Aorta (tissue), 5 donors: ENCODE measurements at places on chromosomes 2 and 18.

DNA sequence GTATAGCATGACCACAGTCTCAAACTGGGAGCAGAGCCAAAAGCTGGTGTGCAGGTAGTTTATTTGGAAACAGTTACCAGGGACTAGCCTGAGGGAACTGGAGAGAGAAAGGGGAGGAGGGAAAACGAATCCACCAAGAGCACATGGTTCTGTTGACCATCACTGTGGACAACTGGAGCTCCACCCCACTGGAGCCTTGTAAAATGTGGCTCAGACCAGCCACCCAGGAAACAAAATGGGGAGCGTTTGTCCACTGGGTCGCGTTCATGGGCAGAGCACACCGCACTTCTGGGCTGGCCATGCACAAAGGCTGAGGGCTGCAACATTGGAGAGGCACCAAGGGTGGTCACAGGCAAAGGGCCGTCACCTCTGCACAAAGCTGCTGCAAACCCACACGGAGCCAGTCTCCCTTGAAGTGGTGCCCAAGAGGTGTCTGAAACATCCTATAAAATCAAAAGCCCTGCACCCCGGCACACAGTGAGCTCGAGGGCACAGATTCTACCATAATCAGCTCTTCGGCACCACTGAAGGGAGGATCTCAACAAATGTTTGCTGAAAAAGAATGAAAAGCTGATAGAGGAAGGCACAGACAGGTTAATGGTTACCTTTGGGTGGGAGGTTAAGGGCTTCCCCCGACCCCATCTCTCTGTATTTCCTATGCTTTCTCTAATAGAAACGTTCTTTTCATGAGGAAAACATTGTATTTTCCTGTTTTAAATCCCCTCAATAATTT is 192.9 kb downstream of the INHBB start:
- H3K4me1 ChIP-seq = no peaks in the 10 kb centered on the region
- H3K27me3 ChIP-seq = no peaks in the 10 kb centered on the region
- no peak overlapping the region for H3K4me3 ChIP-seq
- no peak for DNase-seq

DNA sequence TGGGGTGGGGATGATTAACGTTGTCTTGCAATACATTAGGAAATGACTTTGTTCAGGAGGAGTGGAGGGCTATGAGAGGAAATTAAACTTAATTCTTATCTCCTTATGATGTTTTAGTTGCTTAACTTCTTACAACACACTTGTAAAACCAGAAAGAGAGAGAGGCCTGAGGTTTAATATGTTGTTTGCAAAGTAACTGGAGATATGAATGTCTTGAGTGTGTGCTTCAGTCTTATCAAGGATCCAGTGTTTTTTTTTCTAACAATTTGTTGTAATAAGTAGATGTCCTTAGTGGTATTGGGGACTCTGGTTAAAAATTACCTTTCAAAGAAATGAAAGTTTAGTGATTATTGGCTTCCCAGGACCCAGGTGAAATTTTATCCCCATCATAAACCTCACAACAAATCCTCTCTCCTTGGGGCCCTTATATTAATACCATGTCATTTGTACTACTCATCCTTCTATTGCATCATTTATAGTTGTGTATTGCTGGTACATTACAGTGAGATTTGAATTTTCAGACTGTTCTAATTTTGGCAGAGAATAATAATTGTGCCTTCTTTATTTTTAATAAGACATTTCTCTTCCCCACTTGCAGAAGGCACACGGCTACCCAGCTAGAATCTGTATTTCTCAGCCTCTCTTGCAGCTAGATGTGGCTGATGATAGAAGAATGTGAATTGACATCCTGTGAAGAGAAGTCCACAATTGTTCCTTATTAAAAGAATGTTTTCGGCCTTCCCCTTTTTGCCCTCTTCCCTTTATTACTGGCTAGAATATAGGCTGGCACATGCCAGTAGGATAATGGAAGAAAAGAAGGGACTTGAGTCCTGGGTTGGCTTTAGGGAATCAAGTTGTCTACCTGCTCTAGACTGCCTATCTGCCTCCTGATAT is 91.9 kb upstream of the CXCR4 start:
- DNase-seq = no peak
- no peaks in the 10 kb centered on the region for H3K36me3 ChIP-seq
- no peaks in the 10 kb centered on the region for H3K27me3 ChIP-seq

DNA sequence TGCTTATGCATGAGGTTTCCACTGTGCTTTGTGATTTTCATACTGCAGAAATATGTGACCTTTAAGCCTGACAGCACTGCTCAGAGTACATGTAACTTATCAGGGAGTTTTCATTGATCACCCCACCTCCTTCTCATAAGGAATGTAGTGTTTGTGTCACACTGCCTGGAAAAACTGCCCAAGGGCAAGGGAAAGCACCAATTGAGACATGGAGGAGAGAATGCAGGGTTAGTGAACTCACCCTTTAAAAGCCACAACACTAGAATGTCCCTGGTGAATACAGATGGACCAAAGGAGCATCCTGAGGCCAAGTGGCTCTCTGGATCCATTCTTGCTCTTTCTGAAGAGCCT is 147.2 kb upstream of the SPATS2L start:
- H3K4me1 ChIP-seq = no peaks in the 10 kb centered on the region
- H3K27me3 ChIP-seq = no peaks in the 10 kb centered on the region
- H3K27ac ChIP-seq = no peak overlapping the region
- H3K36me3 ChIP-seq = no peaks in the 10 kb centered on the region
- no peak for DNase-seq
- no peak overlapping the region for H3K4me3 ChIP-seq

- H3K36me3 ChIP-seq = no peaks in the 10 kb centered on the region
- H3K4me1 ChIP-seq = no peaks in the 10 kb centered on the region
- H3K27ac ChIP-seq = no peak overlapping the region
- no peak for DNase-seq
- no peaks in the 10 kb centered on the region for H3K27me3 ChIP-seq
Observed at GRCh38 chr2:187477051-187477450, 29.0 kb upstream of the CALCRL start.

DNA sequence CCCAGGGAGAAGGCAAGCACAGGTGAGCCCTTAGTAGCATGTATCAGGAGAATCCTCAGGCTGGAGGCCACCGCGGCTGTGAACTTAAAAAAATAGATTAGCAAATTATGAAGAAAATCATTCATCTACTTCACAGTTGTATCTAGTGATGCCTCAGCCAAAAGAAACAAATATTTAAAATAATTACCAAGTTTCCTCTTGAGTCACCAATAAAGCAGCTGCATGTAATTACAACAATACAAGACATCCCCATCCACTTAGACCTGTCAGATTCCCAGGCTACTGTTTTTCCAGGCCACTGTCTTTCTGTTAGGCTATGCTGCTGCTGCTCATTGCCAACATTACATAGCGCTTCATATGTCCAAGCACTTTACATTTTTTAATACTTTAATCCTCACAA is 54.6 kb upstream of the PHLPP1 start:
- H3K4me1 ChIP-seq = no peaks in the 10 kb centered on the region
- H3K36me3 ChIP-seq = no peaks in the 10 kb centered on the region
- DNase-seq = no peak
- H3K27me3 ChIP-seq = no peaks in the 10 kb centered on the region

GRCh38 chr2:176650104-176650837 is 381.0 kb downstream of the MTX2 start:
- no peaks in the 10 kb centered on the region for H3K36me3 ChIP-seq
- DNase-seq = no peak
- H3K4me1 ChIP-seq = no peaks in the 10 kb centered on the region
- H3K4me3 ChIP-seq = no peak overlapping the region
